C1 segment of cervical spinal cord (tissue), 14 donors: ENCODE measurements at places on chromosomes 16 and 17.
A peak's percentile ranks its signal among the peaks of the same experiment; 100 is the strongest.

- peak; percentile 3 for DNase-seq
Observed at GRCh38 chr16:67326472-67327309, at the start of the genes KCTD19 and LRRC36. Gene KCTD19 (minus strand): TSS chr16:67326741. CDS start chr16:67326707, 34 bp downstream. Gene LRRC36 (plus strand): TSS chr16:67326815. CDS start chr16:67326863, 48 bp downstream.

DNA sequence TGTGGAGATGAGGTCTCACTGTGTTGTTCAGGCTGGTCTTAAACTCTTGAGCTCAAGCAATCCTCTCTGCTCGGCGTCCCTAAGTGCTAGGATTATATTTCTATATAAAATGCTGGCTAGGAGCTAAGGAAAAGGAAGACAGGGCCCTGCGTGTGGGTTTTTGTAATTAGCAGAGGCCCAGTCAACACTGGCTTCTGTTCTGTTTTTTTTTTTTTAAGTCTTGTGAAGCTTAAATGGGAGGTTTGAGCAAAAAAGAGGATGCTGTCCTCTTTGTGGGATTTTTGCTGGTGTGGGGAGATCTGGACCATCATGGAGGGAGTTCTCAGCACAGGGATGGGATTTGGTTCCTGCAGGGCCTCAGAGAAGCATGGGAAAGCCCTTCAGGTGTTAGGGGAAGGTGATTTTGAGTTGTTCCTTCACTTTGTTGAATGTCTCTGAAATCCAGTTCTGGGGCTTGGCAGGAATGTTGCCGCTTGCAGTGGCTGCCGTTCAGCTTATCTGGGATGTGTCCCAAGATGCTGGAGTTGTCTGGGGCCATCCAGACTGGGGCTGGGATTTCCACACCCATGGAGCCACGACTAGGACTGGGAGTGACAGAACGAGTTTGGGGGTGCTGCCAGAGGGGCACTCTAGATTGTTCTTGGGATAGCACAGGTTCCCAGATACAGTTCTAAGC is 4.2 kb downstream of the PYCARD start:
- DNase-seq = no peak

- no peak for DNase-seq
Observed at GRCh38 chr16:89921131-89921701, 1.9 kb upstream of the TUBB3 start.

DNA sequence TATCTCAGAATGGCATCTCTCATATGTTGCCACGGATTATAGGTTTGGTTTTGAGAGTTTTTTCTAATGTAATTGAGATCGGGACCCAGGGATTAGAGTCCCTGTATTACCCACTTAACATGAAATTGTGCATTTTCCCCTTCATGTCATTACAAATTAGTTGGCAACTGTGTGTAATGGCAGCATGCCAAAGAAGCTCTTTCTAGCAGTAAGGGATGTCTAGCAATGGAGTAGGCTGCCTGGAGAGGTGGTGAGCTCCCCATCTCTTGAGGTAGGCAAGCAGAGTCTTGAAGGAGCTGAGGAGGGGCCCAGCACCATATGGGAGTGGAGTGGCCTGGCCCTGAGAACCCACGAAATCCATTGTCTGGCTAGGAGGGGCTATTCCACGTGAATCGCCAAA is 10.0 kb upstream of the KATNB1 start:
- DNase-seq = no peak

DNA sequence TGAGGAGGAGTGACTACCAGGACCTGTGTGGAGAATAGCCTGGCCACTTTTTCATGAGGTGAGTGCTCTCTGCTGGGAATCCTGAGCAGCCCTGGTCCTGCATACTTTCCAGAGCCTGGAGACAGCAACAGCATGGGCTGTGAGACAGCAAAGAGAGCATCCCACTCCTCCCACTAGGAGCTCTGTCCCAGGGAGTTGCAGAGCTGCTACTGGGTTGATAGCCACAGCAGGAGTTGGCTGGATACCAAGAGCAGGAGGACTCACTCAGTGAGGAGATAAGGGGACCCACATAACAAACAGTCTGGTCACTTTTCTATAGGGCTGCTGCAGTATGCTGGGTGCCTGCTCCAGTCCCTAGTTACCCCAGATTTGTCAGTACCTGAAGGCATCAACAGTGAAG is 439.3 kb upstream of the CDH8 start:
- no peak for DNase-seq

- DNase-seq = no peak
Observed at GRCh38 chr16:72444696-72445095, 272.7 kb upstream of the PMFBP1 start.

GRCh38 chr17:51647826-51648225 is 387.5 kb downstream of the UTP18 start:
- DNase-seq = no peak

DNA sequence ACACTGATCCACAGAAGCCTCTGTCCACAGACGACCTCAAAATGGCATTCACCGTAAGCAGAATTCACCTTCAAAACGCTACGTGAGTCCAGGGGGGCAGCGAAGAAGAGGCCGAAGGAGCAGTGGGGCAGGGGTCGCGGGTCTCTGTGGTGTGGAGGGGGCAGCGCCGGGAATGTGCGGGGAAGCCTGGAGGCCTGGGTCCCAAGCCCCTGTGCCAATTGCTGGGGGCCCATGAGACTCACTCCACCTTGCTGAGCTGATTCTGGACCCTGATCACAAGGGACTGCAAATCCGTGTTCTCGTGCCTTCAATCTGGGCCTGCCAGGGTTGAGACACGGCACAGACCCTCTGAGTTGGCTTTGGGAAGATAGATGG is 43.3 kb upstream of the SMPD3 start:
- no peak for DNase-seq

DNA sequence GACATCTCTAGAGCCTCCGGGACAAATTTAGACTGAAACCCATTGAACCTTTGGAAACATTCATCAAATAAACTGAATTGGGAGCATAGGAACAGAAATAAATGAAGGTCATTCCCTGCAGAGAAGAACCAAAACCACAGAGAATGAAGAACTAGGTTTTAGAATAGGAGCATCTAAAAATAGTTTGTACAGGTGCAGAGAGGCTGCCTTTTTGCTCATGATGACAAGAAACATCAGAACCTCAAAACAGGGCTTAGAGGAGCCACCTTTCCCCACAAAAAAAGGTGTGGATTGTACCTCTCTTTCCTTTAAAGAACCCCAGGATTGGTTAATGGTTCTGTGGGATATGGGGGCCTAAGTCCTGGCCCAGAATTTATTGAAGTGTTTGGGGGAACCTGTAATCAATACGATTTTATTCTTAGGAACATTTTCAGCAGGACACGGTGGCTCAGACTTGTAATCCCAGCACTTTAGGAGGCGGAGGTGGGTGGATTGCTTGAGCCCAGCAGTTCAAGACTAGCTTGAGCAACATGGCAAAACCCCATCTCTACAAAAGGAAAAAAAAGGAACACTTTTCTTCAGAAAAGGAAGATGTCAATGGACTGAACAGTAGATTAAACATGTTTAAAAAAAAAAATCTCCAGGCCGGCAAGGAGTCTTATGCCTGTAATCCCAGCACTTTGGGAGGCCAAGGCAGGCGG is 37.7 kb upstream of the SLC47A1 start:
- DNase-seq = no peak

DNA sequence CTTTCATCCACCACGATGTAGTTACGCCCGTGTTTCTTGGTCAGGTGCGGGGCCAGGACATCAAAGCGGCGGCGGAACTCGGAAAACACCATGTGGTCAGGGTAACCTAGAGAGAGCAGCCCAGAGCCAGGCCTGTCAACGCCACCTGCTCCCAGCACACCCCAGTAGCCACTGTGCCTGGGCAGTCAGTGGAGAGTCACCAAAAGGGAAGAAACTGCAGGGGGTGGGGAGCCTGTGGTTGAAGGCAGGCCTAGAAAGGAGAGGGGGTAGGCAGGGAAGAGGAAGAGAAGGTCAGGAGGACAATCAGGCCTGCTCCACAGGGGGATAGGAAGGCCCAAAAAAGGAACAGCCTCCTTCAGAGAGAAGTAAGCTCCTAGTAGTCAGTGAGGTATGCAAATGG is 64.1 kb downstream of the PIPOX start:
- no peak for DNase-seq

DNA sequence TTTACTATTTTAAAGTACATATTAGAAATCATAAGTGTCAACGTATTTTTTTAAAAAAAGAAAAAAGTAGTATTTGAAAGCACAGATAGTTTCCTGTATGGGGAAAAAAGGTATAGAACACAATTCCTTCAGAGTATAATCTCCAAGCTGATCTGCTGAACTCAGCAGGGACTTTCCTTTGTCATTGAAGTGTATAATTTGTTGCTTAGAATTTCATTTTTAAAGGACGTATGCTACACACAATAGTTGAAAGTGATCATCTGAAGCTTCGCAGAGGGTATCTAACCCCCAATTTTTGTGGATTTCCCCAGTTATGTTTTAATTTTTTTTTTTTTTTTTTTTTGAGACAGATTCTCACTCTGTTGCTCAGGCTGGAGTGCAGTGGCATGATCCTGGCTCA is 20.2 kb upstream of the MAPT start:
- DNase-seq = no peak
